COLO829 (cell line): ENCODE measurements at places on chromosomes 7 and 10.

DNA sequence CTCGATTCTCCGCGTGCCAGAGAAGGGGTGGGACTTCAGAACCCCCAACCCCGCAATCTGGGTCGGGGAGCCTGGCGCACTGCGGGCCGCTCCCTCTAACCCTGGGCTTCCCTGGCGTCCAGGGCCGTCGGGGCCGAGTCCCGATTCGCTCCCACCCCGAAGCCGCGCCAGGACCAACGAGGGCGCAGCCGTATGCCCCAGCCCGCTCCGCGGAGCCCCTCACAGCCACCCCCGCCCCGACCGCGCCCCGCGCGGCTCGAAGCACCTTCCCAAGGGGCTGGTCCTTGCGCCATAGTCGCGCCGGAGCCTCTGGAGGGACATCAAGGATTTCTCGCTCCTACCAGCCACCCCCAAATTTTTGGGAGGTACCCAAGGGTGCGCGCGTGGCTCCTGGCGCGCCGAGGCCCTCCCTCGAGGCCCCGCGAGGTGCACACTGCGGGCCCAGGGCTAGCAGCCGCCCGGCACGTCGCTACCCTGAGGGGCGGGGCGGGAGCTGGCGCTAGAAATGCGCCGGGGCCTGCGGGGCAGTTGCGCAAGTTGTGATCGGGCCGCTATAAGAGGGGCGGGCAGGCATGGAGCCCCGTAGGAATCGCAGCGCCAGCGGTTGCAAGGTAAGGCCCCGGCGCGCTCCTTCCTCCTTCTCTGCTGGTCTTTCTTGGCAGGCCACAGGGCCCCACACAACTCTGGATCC is at the start of gene LEP:
TSS of gene LEP (plus strand) at position 583 of the 691 bp plus-strand sequence. CDS start 10,741 bp downstream, outside the sequence.
- no peak for DNase-seq

DNA sequence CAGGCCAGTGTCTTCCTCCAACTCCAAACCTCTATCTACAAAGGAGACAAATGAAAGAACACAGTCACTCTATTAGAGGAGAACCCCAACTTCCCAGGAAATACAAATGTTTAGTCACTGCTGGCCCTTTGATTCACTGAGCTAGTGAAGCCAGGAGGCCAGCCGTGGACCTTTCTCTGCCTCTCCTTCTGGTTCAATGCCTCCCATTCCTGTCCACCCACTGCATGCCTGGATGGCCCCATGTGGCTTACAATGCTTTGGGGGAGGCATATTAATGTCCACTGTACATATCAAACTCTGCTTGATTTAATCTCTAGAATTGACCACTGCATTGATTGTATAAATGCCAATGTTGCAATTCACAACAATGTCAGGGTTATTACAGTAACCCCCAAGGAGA is 687.3 kb downstream of the KCNMA1 start:
- no peak for DNase-seq

DNA sequence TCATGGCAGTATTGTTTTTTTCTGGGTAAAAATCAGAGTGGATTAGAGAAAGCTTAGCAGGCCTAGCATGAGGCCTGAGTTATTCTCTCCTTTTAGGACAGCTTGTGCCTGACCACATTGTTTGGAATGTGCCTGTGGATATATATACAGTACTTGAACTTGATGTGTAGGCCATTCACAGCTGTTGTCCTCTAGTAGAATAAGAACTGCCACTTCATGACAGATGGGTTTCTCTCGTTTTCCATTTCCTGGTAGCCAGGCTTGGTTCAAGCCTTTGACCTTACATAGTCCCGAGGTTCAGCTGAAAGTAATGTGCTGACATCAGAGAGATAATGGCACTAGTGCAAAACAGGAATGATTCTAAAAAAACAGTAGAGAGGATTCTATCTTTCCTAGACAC is 473.9 kb downstream of the AUTS2 start:
- DNase-seq, result no peak

DNA sequence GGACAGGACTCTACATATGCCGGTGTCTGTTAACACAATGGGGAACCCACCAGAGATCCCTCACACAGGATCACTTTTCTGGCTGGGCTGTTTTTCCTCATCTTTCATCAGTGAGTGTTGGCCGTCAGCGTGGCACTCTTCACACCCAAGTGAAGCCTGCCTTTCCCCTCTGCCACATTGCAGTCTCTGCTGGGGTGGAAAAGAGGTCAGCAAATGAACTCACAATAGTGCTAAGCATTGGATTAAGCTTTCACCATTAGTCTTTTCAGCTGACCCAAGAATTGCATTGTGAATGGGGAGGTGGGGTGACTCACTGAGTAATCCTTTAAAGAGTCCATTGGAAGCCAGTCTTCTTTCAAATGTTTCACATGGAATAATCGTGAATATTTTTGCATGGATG is 143.0 kb downstream of the KIAA1217 start:
- DNase-seq, result no peak

DNA sequence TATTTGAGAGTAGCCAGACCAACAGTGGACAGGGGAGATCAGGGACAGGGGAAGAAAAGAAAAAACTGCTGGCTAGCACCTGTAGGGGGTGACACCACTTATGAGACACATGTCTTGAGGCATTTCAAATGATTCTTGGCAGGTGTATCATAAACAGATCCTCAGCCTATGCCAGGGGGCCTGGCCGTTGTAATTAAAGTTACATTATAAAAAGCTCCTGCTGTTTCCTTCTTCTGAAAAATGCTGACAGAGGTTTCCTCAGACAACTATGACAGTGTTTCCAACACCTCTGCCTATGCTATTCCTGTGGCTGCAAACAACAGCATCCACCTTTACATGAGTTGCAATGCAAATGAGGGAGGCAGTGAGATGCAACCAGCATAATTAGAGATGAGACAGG is 281.0 kb upstream of the PTER start:
- no peak for DNase-seq

- DNase-seq, result no peak
Observed at GRCh38 chr10:70620020-70620289, 17.4 kb upstream of the PRF1 start.

DNA sequence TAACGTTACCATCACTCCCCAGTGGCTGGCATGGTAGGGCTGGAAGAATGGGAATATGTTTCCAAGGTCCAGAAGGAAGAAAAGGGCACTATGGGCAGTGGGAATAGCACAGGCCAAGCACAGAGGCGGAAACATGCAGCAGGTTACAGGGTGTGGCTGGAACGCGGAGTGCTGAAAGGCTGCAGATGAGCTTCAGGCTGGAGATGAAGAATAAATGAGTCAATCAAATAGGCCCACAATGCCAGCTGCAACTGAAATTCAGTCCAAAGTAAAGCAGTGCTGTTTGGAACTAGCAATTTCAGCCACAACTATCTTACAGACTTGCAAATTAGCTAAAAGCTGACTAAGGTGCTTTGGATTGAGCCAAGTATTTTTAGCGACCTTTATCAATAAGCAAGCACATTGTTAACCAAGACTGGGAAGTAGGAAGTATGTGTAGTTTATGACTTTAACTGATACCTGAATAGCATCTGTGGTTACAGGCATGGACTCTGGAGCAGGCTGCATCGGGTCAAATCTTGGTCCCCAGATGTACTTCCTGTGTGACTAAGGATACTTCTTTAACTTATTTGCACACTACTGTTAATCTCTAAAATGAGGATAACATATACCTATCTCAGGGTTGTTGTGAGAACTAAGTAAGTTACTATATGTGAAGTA is 77.5 kb upstream of the CTTNBP2 start:
- DNase-seq, result no peak

DNA sequence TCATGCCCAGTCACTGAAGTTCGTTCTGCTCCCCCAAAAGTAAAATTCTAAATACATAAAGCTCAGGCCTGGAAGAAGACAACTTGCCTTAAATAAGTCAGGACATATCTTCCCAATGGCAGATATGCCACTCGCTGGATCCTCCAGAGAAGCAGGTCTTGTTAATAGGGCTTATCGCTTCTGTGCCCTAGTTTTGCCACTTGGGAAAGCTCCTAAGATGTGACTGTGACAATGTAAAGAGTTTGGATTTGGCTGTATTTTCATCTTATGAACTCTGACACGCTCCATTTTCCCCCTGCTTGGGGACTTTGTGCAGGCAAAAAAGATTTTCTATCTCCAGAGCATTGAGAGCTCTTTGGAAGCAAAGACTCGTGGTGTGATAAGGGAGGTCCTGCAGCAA is 279.9 kb downstream of the WDR11 start:
- no peak for DNase-seq

GRCh38 chr7:135260930-135261721 is 27.5 kb downstream of the STRA8 start:
- DNase-seq, result peak; percentile 99

DNA sequence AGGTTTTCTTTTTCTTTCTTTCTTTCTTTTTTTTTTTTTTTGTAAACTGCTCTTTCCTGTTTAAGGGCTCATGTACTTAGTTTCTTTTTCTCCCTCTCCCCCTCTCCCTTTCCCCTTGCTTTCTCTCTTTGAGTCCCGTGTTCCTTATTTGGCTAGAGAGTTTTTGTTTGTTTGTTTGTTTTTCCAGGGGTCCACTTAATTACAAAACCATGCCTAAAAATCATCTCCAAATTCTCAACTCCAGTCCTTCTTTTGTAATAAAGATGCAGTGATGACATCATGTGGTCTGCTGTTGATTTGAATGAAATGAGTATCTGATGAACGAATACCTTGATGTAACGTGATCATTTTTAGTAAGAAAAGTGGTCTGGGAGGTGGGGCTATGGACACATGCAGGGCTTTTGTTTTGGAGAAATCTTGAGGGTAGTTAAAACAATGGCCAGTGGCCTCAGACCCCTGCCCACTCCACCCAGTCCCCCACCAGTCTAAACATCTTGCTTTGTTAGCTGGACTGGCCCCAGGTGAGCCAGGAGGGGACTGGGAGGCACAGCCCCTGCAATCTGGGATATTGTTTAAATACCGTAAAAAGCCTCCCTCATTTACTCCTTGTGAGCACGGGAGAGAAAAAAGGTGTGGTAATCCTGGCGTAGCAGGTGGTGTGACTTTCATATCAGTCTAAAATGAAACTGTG is 165.7 kb downstream of the LRMDA start:
- DNase-seq, result no peak

DNA sequence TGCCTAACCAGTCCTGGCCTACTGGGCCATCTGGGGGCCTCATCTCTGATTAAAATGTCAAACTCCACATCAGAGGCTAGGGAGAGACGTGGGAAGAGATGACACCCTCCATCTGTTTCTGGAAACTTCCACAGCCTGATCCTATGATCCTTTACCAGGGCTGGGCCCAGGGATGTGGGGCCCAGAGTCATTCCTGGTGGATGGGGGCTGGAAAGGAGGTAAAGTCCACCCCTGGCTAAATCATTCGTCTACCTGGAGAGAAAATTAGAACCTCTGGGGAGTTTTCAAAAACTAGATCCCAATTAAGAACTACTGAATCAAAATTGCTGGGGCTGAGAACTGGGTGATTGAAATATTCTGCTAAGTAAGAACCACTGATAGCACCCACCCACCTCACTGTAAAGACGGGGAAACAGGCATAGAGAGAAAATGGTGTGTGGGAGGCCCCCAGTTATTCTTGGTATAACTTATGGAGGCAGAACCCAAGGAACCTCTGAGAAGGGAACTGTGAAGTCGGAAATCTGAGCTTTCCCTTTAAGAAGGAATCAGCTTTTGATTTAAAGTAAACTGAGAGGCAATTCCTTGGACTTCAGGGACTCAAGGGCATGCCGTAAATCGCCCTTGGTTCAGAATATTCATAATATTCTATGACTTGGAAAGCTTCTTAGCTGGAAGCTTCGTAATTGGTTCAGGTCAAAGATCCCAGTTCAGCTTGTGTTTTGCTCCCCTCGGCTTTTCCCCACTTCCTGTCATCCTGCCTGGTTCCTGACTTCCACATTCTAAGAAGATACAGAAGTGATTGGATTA is 53.1 kb downstream of the PRKAG2 start:
- DNase-seq, result no peak

- no peak for DNase-seq
Observed at GRCh38 chr7:19798986-19799385, 25.6 kb upstream of the TMEM196 start.

DNA sequence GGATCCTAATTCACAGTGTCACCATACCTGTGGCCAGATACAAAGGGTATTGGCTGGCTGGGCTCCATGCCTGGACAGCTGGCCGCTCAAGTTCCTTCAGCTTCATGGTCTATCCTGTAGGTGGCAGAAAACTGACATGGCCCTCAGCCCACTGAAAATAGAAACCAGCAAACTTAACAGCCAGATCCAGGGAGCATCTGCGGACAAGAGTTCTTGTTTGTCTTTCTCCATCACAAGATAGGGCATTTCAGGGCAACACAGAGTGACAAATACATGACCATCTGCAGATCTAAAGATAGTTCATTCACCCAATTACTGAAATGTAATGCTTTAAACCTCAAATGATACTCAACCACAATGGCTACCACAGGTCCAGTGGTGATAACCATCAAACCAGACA is 2.8 kb downstream of the SEC31B start:
- no peak for DNase-seq

- no peak for DNase-seq
Observed at GRCh38 chr7:24769851-24770250, 12.6 kb upstream of the GSDME start.

DNA sequence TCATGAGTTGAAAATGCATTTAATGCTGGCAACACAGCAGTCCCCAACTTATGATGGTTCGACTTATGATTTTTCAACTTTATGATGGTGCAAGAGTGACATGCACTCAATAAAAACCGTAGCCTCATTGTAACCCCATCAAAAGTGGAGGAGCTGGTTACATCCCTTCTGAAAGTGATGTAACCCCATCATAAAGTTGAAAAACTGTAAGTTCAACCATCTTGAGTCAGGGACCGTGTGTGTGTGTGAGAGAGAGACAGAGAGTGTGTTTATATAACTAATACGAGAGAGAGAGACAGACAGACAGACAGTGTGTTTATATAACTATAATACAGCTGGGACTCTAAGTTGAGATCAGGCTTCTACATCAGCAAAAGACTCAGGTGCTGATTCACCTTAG is 21.0 kb downstream of the ANXA11 start:
- no peak for DNase-seq

GRCh38 chr10:72622271-72622670 is 3.6 kb downstream of the MICU1 start:
- no peak for DNase-seq

DNA sequence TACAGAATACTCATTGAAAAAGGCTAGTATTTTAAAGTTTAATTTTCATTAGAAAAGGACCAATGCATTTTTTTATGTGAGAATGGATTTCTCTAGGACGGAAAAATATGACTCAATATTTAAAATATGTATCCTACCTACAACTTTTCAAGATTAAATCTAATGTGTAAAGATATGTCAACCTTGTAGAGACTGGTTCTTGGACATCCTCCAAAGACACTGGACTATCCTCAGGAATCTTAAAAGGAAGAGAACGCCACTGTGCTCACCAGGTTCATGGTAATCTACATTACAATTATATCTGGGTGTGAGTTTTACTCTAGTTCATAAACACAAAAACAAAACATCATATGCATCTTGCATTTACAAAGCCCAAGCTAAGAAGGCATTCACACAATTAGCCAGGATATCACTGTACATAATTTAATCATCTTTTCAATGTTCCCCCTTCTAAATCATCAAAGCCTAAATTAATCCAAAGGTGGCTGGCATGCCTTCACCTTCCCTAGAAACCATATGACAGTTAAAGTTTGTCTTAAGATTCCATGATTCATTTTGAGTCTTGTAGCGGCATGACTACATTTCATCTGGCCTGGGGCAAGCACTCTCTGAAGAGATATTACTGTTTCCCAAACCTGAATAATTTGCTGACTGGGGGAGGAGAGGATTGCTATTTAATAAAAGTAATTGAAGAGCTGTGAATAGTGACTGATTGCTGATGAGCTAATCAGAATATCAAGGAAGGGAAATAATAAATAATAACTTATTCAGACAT is 12.0 kb downstream of the SGCE start:
- peak; percentile 43 for DNase-seq
